ENCODE measurements at places on chromosomes 2 and 18. TPM values are rescaled to one million over a fixed set of nuclear protein-coding genes. Genes with fewer than 3 reads are reported as not detected.

DNA sequence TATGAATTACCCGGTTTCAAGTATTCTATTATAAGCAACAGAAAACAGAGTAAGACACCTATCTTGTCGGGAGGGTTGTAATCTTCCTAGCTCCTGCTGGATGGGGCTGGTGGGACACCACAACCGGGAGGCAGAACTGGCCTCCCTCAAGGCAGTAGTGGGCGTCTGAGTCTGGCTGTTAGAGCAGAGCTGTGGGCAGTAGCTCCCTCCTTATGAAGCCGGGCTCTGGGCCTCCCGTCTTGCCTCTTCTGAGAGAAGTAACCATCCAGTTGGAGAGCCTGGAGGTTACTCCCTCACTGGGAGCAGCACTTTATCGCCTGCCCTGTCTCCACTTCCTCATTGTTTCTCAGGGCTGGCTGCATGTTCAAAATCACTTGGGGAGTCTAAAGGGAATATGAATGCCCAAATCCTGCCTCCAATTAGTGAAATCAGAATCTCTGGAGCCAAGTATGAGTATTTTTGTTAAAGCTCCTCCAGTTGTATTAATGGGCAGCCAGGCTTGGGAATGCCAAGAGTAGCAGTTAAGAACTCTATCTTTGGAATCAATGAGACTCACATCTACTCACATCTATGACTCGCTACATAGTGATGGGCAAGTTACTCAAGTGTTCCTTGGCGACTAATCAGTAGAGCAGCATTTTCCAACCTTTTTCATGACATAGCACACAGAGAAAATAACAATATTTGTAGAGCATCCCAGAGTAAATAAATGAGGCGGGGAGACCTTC is 27.3 kb upstream of the NRP2 start:
- DNase-seq: peak; percentile 74

The AKAIN1 gene
- polyA plus RNA-seq: not detected

The REG3G gene
- not detected for polyA plus RNA-seq

The SPHKAP gene
- 30.9 TPM for polyA plus RNA-seq

The C2orf72 gene
- 0.53 TPM for polyA plus RNA-seq
